SK-N-SH (cell line): ENCODE measurements at places on chromosomes 16 and 17. TPM values are rescaled to one million over a fixed set of nuclear protein-coding genes. Genes with fewer than 3 reads are reported as not detected.
A peak's percentile ranks its signal among the peaks of the same experiment; 100 is the strongest.

DNAJA3 gene
- 48.7 and 52.6 TPM in 2 replicates for polyA plus RNA-seq

DNA sequence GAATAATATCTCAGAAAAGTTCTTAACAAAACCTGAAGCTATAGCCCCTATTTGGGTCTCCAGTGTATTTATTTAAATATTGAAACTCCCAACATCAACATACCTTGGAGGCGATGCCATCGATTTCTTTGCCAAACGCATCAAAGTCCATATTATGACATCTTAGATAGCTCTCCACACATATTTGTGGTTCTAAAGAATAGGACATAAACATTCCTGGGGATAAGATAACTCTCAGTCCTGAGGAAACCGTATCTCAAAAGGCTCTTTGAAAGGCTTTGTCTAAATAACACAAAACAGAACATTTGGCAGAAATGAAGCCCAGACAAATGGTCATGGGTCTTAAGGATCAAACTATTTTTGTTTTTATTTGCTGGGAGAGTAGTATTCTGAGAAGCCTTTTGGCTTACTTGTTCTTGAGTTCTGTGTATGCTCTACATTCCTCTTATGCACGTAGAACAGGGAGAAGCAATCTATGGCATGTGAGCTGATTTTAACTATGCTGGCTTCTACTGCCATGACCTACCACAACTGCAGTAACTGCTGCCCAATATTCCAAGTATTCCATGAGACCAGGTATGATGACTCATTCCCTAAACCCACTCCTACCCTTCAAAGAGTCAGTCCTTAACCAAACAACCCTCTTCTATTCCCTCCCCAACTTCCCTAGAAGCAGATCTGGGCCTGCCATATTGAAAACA is 279.0 kb upstream of the ZFHX3 start:
- no peak overlapping the region for H3K4me3 ChIP-seq
- H3K27me3 ChIP-seq = no peaks in the 10 kb centered on the region

DNA sequence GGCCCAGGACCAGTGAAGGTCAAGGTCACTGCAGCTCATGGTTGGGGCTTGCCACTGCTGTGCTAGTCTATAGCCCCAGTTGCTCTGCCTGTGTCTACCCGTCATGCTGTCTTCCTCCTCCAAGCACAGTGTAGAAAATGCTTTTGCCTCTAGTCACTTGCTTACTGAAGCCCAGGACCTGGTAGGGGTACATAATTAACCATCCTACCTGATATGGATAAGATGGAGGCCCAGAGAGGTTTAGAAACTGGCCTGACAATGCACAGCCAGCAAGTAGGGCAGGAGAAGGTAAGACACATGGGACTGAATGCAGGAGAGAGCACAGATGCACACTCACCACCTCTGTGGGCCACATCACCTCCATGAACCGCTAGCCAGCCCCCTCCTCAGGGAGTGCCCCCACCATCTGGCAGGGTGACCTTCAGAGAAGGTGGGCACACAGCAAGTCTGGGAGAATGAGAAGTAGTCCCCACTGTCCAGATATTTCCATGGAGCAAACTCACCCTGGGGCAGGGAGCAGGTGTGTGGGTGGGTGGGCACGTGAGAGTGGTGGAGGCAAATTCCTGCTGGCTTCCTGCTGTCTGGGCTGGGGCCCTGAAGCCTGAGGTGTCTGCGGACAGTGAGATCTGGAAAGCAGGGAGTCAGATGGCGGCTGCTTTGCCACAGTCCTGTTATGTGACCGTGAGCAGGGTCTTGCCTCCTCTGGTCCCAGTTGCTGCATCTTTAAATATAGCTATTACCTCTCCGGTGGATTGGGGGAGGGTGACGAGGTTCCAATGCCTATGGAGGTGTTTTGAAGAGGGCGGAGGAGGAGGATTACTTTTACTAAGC is 1.0 kb downstream of the CX3CL1 start:
- H3K4me3 ChIP-seq = peak overlapping the region; percentile 52
- no peaks in the 10 kb centered on the region for H3K27me3 ChIP-seq
- no peaks in the 10 kb centered on the region for H3K36me3 ChIP-seq

DNA sequence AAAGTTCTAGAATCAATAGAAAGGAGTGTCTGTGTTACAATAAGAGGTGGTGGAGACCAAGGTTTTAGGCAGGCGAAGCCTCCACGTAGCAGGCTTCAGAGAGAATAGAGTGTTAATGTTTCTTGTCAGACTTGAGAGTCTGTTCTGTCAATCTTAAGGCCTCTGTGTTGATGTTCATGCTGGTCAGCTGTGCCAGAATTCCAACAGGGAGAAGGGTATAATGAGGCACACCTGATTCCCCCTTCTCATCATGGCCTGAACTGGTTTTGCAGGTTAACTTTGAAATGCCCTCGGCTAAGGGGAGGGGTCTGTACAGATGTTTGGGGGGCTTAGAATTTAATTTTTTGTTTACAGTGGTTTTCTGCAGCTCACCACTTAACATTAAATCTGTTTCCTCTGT is 46.0 kb downstream of the RNF112 start:
- DNase-seq = no peak
- H3K4me1 ChIP-seq = no peaks in the 10 kb centered on the region
- H3K36me3 ChIP-seq = no peaks in the 10 kb centered on the region
- H3K27me3 ChIP-seq = no peaks in the 10 kb centered on the region
